ENCODE measurements at places on chromosomes 12 and 14.

DNA sequence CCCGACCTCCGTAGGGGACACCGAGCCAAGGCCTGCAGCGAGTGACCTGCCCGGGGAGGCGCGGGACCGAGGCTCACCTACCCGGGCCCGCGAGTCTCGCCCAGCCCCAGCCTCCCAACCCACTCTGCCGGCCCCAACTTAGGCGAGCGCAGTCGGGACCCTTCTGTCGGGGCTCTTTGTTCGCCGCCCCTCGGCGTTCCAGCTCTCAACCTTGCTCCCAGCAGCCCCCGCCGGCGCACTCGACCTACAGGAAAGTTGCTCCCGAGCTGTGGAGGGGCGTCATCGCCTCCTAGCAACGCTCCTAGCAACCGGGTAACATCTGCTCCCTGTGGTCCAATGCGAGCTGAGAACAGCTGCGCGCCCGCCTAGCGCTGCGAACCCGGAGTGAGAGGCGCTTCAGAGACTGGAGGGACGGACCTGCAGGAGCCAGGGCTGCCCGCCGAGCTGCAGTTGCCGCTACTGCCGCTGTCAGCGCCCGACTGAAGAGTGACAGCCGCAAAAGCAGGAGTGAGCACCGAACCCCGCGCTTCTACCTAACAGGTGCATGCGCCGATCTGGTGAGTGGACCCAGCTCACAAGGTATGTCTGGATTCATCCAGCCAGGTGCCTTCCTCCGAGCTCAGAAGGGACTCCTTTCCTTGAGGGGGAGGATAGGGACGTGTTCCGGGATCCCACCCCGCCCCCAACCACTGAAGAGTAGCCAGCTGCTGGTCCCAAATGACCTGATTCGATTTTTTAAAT, 355.0 kb downstream of the SNAPC1 start:
- peak; percentile 84 for DNase-seq

DNA sequence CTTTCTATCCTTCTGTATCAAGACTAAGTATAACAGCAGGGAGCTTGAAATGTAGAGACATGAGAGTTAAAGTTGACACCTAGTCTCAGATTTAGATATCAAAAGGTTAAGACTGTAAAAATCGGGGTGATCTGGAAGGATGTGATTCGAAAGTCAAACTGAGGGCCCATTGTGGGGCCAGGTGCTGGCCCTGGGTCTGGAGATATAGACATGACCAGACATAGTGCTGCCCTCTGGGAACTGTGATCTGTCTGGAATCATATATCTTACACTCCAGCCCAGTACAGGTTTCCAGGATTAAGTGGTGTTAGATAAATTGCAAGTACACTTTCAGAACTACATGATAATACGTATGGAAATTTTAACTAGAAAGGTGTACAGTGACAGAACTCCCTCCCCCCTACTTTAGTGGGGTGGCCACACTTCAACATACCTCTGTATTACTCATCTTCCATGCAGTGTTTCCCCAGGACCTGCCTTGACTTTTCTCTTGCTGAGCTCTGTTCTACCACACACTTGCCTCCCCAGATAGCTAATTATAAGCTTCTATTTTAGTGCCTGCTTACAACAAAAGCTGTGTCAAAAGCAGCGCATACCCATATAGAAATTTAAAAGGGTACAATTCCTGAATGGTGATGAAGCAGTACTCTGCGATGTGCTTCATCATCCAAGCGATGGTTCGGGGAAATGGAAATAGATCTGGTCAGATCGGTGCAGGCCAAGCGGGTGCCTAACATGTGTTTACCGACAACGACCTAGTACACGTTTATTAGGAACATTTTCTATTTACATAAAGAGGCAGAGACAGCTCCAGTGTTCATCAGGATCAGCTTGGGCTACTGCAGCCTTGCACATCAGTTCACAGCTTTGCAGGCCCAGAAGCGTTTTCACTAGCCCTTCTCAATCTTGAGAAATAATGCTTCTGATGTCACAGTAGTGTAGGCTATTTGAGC, 68.7 kb downstream of the ARF6 start:
- DNase-seq, result no peak

DNA sequence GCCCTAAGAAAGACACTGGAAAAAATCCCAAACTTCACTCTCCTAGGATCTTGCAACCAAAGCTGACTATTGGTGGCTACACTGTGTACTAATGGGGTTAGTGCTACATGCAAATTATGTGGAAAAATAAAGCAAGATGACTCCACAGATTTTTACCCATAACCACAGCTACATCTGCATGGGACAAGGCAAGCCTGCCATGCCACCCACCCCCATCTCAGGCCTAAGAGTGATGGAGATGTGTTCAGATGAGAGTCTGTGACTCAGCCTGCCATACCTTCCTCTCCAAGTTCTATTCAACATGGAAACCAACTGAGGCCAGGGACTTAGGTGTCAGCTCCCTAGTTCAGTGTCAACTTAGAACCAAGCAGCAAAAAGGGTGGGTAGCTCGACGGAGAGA, 206.2 kb downstream of the PELI2 start:
- DNase-seq, result no peak

- DNase-seq, result no peak
Measured at GRCh38 chr12:28563936-28564335, 373.7 kb downstream of the CCDC91 start.

- DNase-seq, result peak; percentile 46
Measured at GRCh38 chr14:22338917-22339715, 249.9 kb downstream of the DAD1 start.

GRCh38 chr12:47393403-47393790, 312.4 kb downstream of the RPAP3 start:
- no peak for DNase-seq

GRCh38 chr12:6899837-6900519, 4.6 kb upstream of the LRRC23 start:
- peak; percentile 72 for DNase-seq

GRCh38 chr12:56193025-56193578, 3.8 kb upstream of the SMARCC2 start:
- DNase-seq, result peak; percentile 84

DNA sequence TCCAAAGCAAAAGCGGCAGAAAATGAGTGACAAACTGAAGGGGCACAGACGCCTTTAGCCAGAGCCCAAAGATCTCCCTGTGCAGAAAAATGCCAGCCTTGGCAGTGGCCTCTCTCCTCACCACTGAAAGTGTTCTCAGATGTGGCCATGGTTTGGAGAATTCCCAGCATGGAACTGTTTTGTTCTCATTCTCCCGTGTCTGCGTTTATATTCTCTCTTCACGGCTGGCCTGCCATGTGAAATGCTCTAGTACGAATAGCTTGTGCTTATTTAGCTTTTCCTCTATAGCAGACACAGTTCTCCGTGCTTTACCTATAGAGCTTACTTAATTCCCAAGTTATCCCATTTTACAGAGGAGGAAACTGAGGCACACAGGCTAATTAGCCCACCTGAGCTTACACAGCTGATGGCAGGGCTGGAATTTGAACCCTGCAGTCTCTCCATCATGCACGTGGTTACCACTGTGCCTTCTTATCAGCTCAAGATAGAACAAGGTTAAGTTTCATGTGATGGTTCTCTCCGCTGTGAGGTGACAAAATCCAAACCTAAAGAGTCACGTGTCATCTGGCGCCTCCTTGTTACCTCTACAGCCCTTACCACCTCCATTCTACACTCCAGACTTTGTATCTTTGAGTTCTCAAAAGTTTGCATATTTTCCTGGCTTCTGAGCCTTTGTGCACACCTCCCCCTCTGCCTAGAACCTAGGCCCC, 141.6 kb downstream of the GCH1 start:
- no peak for DNase-seq

DNA sequence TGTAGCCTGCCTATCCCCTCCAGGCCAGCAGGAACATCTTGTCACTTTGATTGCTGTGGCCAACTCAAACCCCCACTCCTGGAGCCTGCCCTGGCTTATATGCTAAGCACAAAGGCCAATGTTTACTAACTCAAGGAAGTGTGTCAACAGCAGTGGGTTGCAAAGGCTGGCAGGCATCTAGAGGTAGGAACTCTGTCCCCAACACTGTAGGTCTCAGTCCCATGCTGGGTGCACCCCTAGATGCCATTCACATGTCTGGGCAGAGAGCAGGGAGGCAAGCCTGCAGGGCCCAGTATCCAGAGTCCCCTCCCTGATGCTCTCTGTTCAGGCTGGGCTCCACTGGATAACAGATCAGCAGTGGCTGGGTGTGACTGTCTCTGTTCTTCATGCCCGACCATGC, 1.6 kb upstream of the HPD start:
- no peak for DNase-seq

GRCh38 chr12:99092100-99092851, 447.2 kb downstream of the APAF1 start:
- DNase-seq, result no peak

- DNase-seq, result no peak
Measured at GRCh38 chr12:69533844-69534243, 51.4 kb upstream of the CCT2 start.

DNA sequence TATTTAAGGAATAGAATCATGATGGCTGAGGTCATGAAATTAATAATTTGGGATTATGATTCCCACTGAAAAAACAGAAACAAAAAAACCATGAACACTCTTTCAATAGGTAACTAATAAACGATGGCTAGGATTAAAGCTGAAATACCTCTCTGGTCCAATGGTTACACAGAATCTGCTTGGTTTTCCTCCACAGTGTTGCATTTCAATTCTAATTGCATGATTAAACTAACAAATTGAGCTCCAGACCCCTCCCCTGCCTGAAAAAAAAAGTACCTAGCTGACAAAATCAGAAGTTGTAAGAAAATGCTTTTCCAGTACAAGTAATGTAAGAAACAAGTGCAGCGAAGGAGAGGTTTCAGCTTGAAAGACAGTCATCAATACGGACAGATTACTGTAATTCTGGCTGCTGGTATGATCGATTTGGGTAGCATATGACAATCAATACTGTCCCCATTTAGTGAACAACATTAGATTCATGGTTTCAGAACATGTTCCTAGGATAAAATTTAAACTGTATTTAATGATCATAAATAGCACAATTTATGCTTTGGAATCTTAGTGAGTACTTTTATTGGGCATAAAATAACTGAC, 32.0 kb downstream of the INSM2 start:
- no peak for DNase-seq

DNA sequence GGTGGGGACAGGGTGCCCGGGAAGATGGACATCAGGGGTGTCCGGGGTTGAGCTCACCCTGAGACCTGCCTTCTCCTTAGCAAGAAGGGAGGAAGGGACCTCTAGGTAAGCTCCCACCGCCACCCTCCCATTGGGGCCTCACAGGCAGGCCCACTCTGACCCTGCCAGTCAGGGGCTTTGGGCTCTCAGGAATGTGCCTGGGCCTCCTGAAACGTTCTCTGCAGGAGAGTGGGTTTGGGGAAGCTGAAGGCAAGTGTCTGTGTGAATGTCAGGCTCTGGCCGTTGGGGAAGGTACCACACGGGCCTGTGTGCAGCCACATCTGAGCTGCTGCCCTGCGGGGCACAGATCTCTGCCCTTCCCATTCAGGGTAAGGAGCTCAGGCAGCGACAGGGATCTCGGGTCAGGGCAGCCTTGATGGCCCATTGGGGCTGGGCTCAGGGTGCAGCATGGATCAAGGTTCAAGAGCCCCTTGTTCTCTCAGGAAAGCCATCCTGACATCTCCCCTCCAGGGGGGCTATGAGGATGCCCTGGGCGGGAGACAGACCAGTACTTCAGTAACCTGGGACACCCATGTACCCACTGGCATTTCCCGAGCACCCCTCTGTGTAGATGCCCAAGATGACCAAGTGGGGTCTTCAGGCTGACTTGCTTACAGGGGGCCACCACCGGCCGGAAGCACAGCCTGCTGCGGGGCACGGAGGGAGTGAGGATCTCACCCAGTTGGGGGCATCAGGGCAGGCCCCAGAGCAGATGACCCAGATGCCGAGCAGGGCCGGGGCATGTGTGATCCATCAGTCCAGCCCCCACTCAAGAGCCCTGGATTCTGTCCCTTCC, 29.7 kb downstream of the FAM222A start:
- no peak for DNase-seq

GRCh38 chr12:68432622-68433021, 100.5 kb upstream of the MDM1 start:
- DNase-seq, result no peak

DNA sequence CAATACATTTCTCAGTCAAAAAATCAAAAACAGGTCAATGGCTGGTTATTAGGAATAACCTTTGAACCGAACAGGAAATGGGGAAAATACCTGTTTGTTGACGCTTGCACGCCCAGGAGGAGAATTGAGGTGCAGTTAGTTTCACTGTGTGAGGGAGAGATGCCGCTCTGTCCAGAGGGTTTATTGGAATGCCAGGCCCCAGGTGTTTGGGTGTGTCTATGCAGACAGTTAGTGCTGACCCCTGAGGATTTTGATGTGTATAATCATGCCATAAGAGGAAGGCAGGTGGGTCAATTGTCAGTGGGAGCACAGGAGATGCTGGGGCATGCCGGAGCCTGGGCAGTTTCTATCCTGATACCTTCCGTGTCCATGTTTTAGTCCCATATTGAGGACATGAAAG, 100.8 kb upstream of the DIO3 start:
- peak; percentile 8 for DNase-seq

DNA sequence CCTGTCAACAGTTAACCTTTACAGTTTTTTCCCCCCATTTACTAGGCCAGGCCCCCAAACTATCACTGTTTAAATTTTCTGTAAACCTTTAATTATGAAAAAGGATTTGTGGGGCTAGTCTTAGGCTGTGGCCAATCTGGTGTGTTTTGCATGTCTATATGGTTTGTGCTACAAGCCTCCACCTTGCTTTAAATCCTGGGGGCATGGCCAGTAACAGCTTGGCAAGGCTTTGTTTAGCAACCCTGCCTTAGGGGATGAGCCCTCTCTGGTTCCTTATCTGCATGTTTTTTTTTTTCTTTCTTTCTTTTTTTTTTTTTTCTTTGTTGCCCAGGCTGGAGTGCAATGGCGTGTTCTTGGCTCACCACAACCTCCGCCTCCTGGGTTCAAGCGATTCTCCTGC, 102.7 kb downstream of the KCNMB4 start:
- DNase-seq, result no peak

DNA sequence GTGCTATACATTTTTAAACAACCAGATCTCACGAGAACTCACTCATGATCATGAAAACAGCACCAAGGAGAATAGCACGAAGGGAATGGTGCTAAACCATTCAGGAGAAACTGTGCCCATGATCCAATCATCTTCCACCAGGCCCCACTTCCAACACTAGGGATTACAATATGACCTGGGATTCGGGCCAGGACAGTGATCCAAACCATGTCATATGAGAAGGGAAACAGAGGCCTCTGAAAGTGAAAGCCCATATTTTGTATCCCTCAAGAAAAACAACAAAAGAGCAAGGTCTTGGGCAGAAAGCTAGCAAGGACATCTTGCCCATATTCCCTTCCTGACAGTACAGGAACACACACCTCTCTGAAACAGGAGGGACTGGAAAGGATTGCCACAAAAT, 163.9 kb upstream of the VASH1 start:
- no peak for DNase-seq

GRCh38 chr12:51225771-51226170, 7.9 kb upstream of the POU6F1 start:
- no peak for DNase-seq

Measured in left lung (tissue), 14 donors.